ENCODE measurements at places on chromosomes 16 and 17.

DNA sequence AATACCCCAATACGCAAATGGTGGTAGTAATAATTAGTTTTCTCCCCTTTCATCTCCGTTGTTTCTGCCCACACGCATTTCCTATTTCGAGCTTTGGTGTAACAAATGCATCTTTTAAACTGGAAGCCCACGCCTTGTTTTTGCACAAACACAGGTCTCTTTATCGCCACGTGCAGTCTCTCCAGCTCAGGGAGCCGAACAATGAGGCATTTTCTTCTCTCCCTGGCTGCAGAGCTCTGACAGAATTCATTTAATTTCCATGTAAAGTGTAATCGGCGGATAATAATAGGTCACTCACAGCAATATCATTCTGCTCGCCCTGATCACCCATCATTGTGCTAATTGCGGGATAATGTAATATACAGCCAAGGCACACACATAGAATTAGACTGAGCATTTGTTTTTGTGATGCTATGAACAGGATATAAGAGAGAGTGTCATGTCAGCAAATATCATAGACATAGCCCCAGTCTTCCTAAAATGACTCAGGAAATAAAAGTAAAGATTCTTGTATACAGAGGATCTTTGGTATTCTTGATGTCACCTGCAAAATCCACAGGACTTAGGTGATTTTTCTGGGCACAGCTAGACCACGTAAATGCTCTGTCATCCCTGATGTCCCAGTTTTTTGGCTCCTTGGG, 452.6 kb upstream of the CDH11 start:
- DNase-seq: no peak

DNA sequence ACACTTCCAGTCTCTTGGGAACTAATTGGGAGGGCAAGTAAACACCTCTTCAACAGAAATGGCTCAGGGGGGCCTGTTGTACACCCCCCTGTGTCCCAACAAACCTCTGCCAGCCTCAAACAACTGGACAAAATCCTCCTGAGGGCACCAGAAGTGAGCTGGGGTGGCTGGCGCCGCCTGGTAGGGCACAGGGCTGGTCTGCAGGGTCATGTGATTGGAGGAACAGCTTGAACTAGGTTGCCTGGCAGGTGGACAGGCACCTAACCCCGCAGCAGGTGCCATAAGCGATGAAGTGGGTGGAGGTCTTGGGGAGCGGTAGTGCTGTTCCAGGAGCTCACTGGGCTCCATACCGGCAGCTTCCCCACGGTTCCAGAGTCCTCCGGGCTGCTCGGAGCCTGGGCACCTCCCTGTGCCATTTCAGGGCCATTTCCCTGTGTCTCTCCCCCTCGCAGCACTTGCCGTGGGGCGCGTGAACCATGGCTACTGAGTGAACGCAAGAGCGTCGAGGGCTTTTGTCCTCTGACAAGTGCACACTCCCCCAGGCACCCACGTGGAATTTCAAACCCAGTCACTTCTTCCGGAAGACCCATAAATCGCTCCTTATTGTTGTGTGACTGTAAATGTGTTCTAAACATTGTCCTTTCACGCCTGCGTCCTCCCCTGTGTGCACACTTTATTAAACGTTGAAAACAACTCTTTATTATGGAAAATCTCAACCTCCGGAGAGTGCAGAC, 101.5 kb downstream of the SEC14L1 start:
- no peak for DNase-seq

- no peak for DNase-seq
These were observed 218.2 kb upstream of the CHMP6 start for GRCh38 chr17:80773243-80773991.

GRCh38 chr17:1360975-1361374, 39.0 kb downstream of the YWHAE start:
- DNase-seq: no peak

DNA sequence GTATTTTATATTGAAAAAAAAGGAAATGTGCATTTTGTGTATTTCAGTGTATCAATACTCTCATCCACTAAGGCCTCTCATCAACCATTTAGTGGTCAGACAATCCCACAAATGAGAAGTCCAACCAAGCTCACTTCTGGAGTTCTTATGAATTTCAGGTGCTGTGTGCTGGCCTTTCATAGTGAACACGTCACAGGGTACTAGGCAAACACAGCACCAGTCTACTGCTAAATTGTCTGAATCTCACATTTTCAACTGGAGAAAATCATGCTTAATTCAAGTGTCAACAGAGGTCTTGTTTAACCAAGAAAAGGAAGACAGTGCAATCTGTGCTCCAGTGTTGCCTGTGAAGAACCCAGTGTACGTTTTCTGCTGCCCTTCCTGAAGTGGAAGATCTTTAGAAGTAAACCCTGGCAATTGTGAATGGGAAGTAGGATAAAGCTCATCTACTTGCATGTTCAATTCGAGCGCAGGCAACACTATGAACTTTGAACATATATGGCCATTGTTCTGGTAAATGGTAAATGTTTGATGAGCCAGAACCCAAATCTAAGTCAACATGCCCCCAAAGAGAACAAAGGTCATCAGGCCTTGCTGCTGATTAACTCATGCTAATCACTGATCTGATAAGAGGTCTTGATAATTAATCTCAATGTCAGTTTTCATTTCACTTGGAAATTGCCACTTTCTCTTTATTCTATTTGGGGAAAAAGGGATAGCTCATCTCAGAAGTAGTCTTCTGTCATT, 439.2 kb upstream of the SOX9 start:
- DNase-seq: no peak

GRCh38 chr17:28536532-28537218, 15.7 kb downstream of the UNC119 start:
- DNase-seq: no peak

DNA sequence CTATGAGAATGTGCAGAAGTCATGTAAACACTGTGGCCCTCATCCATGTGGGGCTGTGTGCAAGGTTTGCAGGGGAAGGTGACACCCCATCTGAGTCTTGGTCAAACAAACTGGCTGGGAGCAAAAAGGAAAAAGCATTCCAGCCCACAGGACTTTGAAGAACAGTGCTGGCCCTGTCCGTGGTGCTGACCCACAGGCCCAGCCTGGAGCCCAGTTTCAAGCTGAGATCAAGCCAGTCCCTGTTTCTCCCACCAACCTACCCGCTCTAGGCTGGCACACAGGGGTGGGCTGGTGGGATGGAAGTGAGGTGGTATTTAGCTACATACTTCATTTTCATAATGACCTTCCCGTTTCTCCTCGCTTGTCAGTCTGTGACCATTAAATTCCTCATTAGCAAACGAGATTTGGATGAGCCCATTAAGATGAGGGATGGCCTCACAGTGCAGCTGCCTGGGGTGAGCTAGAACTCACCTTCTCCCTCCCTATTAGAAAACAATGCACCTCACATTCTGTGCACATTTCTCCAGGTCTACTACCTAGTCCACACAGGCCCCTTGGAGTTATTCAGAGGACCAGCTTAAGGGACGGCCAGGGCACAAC, 12.6 kb upstream of the RPL38 start:
- DNase-seq: no peak

DNA sequence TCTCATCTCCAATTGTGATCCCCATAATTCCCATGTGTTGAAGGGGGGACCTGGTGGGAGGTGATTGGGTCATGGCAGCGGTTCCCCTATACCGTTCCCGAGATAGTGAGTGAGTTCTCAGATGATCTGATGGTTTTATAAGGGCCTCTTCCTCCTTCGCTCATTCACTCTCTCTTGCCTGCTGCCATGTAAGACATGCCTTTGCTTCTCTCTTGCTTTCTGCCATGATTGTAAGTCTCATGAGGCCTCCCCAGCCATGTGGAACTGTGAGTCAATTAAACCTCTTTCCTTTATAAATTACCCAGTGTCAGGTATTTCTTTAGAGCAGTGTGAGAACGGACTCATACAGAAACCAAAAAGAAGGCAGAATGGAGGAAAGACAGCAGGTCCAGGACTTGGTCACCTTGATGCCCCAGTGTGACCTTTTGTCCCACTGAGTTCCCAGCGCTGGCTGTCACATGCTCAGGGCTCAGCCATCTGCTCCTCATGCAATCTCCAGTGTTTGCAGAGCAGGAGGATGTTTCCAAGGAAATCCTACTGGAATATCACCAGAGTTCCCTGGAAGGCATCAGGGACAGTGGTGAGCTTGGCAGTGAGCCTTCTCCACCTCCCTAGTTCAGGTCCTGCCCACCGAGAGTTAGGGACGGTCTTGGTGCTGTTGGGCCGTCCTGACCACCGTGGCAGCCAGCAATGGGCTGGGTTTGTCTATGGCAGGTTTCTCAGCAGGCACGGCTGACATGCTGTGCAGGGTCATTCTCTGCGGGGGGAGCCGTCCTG, 96.7 kb downstream of the SEC14L1 start:
- DNase-seq: no peak

GRCh38 chr17:64024215-64024654, 3.8 kb upstream of the ICAM2 start:
- DNase-seq: no peak

DNA sequence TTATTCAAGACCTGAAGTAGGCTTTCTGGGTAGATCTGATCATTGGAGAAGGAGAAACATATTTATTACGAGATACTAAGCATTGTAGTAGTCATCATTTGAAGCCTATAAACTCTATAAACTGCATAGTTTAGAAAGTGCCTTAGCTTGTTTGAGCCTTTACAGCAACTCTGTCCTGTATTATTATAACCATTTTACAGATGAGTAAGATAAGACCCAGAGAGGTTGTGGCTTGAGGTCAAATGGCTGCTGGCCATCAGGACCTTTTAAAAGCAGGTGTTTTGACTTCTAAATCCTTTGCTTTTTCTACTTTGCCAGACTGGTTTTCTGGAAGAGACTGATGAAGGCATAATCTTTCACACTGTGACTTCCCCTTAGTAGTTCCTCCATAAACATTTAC, 7.1 kb downstream of the USP10 start:
- no peak for DNase-seq

DNA sequence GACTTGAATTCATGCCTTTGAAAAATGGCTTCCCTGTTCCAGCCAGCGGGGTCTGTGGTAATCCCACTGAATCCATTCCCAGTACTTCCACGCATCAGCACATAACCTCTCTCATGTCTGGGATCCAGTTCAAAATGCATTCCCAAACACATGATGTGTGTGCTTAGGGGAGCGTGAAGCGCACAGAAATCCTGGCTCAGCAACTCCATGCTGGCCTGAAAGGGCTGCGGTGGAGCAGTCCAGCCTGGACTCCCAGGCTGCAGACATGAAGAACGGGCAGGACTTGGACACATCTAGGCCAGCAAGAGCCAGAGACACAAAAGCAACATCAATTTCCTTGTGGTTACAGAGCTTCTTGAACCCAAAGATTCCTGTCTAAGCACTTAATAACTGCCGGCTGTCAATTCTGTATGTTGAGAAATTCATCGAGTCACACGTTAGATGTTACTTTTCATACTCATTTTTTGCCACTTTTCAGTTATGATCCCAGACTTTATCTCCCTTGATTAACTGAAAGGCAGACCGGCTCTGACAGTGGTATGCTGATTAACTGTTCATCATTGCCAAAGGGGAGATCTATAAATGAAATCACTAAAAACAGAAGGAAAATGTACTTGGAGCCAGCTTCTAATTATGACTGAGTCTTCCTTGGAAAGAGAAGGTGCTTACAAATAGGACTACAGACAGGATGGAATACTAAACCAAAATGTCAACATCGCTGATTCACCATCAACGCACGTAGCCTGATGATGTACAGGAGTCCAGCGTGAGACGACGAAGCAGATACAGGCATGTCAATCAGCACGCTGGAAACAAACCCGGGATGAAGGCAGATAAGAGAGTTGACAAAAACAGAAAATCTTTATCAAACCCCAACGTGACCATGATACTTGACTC, 23.0 kb downstream of the NSMCE1 start:
- DNase-seq: peak; percentile 61

GRCh38 chr16:88940862-88941817, 35.9 kb downstream of the CBFA2T3 start:
- DNase-seq: no peak

DNA sequence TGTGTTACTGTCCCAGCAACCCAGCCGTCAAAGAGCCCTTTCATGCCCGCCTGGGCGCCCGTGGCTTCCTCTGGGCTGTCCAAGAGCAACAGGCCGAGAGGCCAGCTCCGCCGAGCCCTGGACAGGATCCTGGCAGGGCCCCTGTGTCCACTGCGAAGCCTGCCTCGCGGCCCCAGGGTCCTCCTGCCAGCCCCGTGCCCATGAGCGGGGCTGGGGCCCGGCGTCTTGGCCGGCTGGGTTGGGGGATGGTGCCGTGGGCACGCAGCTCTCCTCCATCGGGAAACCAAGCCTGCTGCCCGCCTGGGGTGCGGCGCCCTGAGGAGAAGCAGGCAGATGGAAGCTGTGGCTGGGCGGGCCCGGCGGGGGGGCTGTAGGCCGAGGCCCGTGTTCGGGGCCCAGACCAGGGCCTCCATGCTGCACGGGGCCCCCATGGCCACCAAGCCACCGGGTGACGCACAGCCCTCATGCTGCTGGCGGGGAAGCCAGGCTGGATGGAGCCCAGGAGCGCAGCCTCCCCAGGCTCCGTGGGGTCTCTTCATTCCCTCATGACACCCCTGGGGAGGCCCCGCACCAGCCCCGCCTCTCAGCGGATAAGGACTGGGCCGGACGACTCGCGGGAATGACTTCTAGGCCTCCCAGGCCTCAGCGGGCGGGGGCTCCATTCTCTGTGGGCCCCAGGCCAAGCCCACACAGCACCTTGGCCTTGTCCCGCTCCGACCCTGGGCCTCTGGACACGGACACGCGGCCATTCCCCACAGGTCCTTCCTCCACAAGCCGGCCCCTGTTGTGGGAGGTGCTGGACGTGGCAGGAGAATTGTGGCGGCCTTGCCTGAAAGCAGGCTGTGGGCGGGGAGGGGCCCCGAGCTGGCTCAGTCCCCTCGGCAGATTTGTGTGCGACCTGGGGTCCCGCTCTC, at the start of gene C1QTNF8:
C1QTNF8 (minus strand) TSS at position 76 of the 914 bp plus-strand sequence. CDS start 1,322 bp downstream, outside the sequence.
- no peak for DNase-seq

DNA sequence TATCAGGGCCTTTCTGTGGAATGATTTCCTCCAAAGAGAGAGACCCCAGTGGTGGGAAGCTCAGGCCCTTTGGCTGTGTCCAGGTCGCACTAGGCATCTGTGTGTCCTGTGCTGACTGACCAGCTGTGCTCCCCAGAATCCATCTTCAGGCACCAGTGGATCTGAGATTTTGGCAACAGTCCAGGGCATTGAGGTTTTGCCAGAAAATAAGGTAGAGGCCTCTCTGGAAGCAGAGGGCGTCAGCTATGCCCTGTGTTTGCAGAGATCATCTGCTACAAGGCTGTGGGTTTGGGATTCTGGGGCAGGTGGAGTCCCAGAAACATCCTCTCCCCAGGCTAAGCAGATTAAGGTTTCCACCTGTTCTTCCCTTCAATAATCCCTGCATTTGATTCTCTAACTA, 57.5 kb upstream of the TOB1 start:
- DNase-seq: no peak

DNA sequence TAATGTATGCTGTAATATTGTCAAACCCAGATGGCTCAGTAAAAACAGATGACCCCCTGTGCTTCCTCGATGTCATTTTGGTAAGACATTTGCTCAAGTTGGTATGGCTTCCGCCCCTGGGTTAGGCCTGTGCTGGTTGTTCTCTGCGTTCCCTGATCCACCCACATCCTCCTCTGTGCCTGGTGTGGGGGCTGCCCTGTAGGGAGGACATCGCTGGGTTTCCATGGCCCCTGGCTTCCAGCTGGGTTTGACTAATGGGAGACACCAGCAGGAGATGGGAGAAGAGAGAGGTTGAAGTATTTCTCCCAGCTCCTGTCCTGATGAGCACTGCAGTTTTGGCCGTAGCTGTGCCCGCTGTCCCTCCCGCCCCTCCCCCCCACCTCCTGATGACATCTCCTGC, 4.4 kb upstream of the MFAP4 start:
- no peak for DNase-seq

All from activated CD4-positive, alpha-beta T cell treated with anti-CD3 and anti-CD28 coated beads, Interleukin-2, amount 50 U/mL, for 24 hours (primary cell).